Activated CD8-positive, alpha-beta memory T cell treated with anti-CD3 and anti-CD28 coated beads for 1 hour (primary cell): ENCODE measurements at places on chromosomes 7 and 10.

DNA sequence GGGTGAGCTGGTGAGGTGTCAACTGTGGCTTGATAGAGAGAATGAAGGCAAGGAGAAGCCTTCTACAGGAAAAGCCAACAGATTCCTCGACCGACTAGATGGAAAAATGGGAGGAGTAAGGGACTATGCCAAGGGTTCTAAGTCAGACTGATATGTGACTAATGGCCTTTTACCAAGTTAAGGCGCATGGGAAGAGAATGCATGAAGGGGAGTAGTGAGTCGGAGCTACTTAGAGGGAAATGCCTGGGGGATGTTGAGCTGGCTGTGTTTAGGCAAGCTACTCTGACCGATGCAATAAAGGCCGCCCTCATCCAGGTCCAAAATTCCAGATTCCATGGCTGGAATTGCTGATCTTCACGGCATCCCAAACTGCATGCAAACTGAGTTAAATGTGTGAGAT is 48.2 kb downstream of the APBB1IP start:
- DNase-seq = no peak

GRCh38 chr7:92589056-92589455 is 1.1 kb downstream of the FAM133B start:
- DNase-seq = no peak

GRCh38 chr7:24786941-24787340 is 29.7 kb upstream of the GSDME start:
- DNase-seq = no peak

GRCh38 chr10:45438466-45439090 is 64.6 kb downstream of the ALOX5 start:
- DNase-seq = no peak

DNA sequence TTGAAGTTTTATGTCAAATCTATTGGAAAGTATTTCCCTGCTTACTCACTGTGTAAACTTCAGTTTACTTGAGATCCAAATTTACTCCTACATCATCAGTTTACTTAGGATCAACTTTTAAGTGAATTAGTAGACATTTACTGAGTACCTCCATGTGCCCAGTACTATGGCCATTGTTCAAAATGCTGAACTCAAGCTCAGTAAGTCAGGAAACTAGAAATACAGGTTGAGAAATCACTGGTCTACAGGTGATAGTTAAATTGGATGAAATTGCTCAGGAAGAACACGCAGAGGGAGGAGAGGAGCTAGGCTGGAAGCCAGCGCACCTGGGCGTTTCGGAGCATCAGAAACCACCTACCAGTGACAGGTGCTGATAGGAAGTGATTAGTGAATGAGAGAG is 25.5 kb upstream of the EBLN1 start:
- DNase-seq = no peak

- DNase-seq = no peak
Measured at GRCh38 chr10:112184379-112184778, 814 bp upstream of the GPAM start.

GRCh38 chr10:387909-388660 is 252.8 kb downstream of the ZMYND11 start:
- DNase-seq = no peak

- DNase-seq = no peak
Measured at GRCh38 chr7:16060502-16060901, 360.8 kb downstream of the CRPPA start.

GRCh38 chr7:22364900-22365299 is 7.9 kb upstream of the RAPGEF5 start:
- no peak for DNase-seq

DNA sequence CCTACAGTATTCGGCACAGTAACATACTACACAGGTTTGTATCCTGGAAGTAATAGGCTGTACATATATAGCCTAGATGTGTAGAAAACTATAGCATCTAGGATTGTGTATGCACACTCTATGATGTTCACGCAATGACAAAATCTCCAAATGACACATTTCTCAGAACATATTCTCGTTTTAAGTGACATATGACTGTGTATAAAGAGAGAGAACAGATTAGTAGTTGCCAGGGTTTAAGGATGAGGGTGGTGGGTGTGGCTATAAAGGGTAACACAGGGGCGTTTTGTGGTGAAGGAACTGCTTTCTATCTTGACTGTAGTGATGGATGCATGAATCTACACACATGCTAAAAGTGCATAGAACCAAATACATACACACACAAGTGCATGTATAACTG is 101.2 kb downstream of the ARL4A start:
- no peak for DNase-seq

GRCh38 chr7:30469303-30469702 is 9.3 kb downstream of the NOD1 start:
- no peak for DNase-seq

DNA sequence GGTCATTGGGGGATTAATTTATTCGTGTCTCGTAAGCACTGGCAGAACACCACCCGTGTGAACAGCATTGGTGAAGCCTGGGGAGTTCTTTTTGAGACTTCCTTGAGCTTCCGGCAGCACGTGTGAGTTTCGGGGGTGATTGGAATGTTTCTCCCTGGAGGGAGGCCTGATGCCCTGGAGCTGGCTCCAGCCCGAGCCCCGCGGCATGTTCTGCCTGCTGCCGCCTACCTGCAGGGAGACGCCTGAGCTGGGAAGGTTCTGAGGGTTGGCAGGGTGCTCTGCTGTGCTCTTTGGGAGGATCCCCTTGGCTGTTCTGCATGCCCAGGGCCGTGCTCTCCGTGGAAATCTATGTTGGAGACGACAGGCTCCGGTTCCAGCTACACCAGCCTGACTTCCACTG is 159.3 kb downstream of the MGMT start:
- no peak for DNase-seq

DNA sequence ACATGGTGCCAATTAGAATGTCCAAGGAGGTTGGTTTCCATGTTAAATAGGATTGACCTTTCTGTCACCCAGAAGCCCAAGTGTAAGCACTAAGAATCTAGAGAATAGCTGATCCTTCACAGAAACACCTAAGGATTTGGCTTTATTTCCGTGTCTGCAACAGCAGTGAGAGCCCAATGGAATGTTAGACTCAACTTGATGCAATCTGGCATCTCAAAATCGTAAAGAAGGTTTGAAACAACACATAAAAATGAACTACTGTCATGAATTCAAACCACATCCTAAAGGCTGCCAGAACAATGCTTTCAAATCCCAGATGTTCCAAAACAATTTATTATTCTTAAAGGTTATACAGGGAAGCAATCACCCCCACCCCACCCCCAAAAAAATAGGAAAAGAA is 18.6 kb downstream of the PPP1R3C start:
- DNase-seq = no peak

- no peak for DNase-seq
Measured at GRCh38 chr7:91064938-91065337, 199.3 kb upstream of the FZD1 start.

GRCh38 chr10:44186150-44186549 is 198.7 kb downstream of the CXCL12 start:
- DNase-seq = no peak

- no peak for DNase-seq
Measured at GRCh38 chr7:129870668-129871067, 82.1 kb downstream of the UBE2H start.

DNA sequence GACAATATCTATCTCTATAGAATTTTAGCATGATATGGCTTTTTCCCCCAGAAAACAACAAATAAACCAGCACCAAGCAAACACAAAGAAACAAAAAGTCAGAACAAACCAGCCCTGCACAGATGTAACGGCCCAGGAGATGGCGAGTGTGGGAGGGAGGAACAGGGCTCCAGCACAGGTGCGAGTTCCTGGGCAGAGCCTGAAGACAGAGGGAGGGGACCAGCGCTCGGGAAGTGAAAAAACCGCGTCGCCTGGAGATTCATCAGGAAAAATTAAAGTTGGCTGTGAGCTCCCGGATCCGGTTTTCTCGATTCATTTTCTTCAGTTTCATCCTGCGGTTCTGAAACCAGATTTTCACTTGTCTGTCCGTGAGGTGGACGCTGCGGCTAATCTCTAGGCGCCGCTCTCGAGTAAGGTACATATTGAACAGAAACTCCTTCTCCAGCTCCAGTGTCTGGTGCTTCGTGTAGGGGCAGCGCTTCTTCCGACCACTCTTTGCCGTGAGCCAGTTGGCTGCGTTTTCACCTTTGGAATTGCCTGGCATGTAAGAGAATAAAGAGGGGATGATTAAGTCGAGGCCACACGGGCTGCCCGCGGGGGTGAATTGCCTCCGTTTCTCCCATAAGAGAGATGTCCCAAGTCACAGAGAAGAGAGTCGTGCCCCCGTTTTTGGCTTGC is 2.3 kb downstream of the HOXA10 start:
- no peak for DNase-seq

GRCh38 chr7:71385330-71385729 is 253.4 kb downstream of the GALNT17 start:
- no peak for DNase-seq

GRCh38 chr7:99021941-99022560 is 121.9 kb downstream of the SMURF1 start:
- no peak for DNase-seq

- no peak for DNase-seq
Measured at GRCh38 chr7:54831046-54831643, 72.1 kb upstream of the SEC61G start.

GRCh38 chr10:17784688-17785087 is 24.5 kb upstream of the MRC1 start:
- DNase-seq = no peak

- DNase-seq = no peak
Measured at GRCh38 chr10:4867520-4868356, 41.7 kb downstream of the AKR1E2 start.

GRCh38 chr7:26989897-26990670 is 105.7 kb downstream of the HOXA1 start:
- DNase-seq = no peak

GRCh38 chr7:4058158-4058557 is 623.9 kb upstream of the FOXK1 start:
- no peak for DNase-seq

DNA sequence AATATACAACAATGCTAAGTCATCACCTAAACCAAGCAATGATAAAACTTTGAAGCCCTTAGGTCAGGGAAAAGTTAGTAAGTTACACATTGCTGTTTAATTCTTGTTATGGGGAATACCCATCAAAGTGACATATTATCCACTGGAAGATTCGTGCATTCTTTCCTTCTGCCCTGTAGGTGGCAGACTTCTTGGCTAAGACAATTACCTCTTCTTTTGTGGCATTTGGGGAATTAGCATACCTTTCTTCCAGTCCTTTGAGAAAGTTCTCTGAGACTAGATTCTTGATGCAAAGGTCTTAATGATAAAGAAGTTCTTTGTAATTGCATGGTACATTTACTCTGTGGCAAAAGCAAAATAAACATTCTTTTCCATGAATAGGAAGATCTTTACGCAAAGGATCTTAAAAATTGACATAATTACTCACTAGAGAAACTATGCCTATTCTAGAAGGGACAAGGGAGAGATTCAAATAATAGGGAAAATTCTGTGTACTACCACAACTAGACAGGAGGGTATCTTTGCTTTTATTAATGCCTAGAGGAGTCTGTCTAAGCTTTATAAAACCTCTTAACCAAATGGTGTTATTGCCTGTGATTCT is 395.9 kb downstream of the GRM8 start:
- no peak for DNase-seq

GRCh38 chr10:63497321-63497720 is 23.9 kb upstream of the REEP3 start:
- no peak for DNase-seq

- DNase-seq = peak; percentile 73
Measured at GRCh38 chr10:101031796-101032636, 982 bp downstream of the SFXN3 start.

DNA sequence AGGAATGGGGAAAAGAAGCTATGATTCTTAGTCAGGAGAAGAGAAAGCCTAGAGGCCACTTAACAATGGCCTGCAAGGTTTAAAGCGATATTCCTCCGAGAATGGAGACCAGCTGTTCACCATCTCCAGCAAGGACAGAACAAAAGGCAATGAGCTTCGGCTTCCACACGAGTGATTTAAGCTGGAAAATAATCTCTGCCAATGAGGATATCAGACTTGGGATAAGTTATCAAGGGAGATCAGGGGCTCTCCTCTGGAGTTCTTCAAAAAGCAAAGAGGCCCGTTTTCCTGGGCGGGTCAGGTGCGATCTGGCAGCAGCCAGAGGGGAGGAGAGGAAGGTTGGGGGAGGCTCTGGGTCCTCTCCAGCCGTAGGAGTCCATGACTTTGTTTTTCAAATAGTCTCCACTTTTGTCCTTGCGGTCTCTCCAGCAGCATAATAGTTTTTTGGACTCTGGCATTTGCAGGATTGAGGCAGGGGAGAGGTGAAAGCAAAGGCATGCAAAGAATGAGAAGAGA is 211.3 kb downstream of the SKIDA1 start:
- no peak for DNase-seq

DNA sequence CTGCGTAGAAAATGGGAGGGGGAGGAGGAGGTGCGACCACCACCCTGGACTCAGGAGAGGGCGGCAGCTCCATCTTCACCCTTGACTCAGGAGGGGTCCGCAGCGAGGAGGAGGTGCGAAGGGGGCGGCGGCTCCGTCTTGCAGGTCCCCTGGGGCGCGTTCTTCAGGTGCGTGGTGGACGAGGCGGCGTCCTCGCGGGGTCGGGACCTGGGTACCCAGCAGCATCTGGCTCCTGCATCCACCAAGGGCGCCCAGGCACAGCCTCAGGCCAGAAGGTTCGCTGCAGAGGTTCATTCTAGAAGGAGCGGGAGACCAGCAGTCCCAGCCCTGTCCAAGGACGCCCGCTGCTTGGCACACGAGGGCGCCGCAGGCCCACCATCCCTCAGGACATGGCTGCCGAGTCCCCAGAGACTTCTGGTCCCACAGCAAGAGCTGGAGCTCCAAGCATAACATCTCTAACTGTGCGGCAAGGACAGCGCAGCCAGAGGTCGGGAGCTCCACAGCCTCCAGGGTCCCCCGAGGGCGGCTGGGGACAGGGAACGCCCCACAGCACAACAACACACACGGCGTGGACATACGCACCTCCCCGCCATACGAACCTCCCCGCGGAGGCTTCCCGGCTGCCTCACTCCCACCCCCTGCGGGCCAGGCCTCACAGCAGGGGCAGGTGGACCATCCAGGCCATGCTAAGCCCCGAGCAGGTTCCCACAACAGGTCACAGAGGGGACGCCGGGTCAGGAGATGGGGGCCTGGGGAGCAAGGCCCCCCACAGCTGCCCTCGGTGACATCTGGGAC is 16.8 kb upstream of the DPYSL4 start:
- no peak for DNase-seq

- no peak for DNase-seq
Measured at GRCh38 chr10:123639131-123639530, 27.0 kb upstream of the GPR26 start.

GRCh38 chr10:63337455-63338251 is 128.1 kb downstream of the JMJD1C start:
- DNase-seq = no peak

- DNase-seq = no peak
Measured at GRCh38 chr10:119748871-119749270, 23.0 kb downstream of the INPP5F start.

- DNase-seq = no peak
Measured at GRCh38 chr7:26346611-26347203, 55.0 kb downstream of the SNX10 start.

- DNase-seq = no peak
Measured at GRCh38 chr10:133400624-133401424, 6.9 kb downstream of the MTG1 start.

GRCh38 chr7:70997261-70997660 is 134.7 kb upstream of the GALNT17 start:
- DNase-seq = no peak
